ENCODE measurements at places on chromosomes 6 and 20.

DNA sequence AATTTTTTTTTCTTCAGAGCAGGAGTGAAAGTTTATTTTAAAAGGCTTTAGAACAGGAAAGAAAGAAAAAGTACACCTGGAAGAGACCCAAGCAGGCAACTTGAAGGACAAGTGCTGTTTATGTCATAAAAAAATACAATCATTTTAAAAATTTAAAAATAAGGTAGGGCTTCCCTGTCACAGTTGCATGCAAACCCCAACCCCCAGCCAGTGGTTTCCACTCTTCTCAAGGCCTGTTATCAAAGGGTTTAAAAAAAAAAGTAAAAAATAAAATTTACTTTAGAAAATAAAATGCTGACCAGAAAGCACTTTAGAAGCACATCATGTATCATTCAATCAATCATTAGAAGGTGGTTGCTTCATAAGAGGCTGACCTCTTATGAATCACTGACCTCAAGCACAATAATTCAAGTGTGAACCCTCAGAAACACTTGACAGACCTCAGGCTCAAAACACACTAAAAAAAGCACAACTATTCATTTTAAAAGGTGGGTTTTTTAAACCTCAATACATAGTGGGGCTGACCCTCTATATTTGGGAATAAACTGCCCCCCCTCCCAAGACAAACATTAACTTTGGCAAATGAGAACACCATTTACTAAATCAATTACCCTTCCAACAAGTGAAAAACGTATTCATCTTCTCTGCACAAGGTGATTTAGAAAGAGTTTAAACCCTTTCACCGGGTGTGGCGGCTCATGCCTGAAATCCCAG is 15.6 kb downstream of the ILRUN start:
- no peak for DNase-seq

DNA sequence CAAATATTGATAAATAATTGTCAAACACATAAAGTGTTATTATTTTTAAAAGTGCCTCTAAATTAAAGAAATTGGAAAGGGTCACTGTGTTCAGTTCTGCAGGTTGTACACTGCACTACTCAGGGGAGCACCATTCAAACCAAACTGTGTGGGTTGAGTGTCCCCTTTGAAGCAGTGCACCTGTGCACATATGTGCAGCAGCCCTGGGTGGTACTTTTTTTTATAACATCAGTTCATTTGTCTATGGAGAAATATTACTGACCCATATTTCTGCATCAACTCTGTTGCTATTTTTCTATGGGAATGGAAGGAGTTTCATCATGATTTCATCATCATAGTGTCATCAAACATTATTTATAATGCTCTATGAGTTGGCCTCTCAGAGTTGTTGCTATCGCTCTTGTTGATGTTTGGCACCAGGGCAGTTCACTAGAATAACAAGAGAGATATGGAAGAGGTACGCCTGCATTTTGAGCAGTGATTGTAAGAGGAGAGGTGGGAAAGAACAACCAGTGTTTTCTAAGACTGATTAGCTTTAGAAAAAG is 457.6 kb downstream of the TFAP2A start:
- no peak for DNase-seq

DNA sequence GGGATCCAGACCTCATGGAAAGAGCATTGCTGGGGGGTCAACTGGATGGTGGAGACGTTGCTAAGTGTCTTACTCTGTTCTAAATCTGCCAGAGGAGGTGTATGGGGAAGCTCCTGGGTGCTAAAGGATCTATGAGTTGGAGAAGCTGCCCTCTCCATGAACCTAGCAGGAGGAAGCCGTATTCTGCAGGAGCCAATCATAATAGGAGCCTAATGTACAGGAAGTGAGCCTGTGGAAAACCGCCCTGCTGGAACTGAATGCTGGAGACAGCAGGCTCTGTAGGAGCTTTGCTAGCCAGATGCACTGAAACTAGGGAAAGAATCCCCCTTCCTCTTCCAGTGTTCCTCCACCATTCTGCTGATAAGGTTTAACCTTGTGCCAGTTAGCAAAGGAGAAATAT is 10.9 kb downstream of the CASP8AP2 start:
- DNase-seq = no peak

DNA sequence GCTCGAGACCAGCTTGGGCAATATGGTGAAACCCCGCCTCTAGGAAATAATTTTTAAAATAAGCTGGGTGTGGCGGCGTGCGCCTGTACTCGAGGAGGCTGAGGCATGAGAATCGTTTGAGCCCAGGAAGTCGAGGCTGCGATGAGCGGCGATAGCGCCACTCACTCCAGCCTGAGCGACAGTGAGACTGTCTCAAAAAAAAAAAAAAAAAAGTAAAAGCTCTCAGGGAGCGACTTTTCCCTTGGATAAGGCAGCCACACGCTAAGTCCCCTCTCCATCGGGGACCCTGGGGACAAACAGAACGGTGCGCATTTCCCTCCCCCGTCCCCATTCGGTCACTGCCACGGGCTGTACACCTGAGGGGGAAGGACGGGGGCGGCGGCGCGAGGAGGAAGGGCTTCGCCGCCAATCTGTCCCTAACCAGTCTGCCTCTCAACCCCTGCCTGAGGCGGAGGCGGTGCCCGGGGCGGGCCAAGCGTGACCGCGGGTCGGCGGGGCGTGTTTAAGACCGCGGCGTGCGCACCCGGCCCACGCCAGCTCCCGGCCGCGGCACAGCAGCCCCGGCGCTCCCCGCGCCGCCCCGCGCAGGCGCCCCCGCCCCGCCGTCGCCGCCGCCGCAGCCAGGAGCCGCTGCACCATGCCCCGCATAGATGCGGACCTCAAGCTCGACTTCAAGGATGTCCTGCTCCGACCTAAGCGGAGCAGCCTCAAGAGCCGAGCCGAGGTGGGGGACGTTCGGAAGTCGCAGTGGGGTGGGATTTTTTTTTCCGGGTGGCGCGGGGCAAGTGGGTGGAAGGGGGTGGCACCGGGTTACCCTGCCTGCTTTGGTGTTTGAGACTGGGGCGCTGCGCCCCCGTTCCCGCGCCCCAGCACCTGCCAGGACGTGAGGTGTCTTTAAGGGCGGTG is at the start of gene GMPR:
Gene GMPR (plus strand): TSS at position 531 of the 906 bp plus-strand sequence. CDS start 107 bp downstream, at position 638.
- no peak for DNase-seq

DNA sequence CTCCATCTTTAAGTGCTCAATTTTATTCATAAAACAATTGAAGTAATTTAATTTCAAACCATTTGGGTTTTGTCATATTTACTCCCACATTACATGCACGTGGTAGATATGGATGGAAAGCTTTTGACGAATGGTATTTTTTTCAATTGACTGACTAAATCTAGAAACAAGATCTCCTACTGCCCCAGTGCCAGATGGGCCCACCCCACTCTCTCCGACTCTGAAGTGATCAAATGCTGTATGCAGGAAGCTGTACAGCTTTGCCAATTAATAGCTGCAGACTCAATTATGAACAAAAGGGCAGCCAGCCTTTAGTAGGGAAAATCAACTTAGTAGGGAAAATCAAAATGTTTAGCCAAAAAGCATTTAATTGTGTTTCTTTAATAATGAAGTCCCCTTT is 46.2 kb downstream of the PACRG start:
- DNase-seq = no peak

GRCh38 chr6:97427648-97428047 is 144.6 kb upstream of the MMS22L start:
- DNase-seq = no peak

- DNase-seq = no peak
Measured at GRCh38 chr6:146550911-146551310, 7.3 kb downstream of the RAB32 start.

DNA sequence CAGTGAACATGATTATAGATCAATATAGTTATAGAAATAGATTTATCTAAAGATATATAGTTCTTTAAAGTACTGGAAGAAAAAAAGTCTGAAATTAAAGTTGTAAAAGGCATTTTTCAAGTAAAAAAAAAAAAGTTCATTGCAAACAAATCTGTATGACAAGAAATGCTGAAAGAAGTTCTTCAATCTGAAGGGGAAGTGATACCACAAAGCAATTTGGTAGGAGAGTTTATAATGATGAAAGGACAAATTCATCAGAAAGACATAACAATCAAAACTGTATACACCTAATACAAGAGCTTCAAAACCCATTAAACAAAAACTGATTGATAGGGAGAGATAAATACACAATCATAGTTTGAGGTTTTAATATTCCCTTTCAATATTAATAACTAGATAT is 14.1 kb downstream of the HUS1B start:
- DNase-seq = no peak

DNA sequence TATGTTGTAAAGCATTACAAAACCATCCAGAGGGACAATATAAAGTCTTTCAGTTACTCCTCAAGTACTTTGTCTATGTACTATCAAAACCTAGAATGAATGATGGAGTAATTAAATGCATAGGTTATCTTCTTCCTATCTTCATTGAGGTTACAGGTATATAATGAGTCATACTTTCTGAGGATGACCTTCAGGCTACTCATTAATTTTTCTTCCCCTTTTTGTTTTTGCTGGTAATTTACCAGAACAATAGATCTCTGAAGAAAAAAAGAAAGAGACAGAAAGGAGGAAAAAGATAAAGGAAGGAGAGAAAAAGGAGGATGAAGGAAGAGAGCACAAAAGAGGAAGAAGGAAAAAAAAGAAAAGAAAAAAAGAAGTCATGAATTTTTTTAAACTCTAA is 398.4 kb downstream of the TBC1D32 start:
- no peak for DNase-seq

GRCh38 chr6:87110636-87111035 is 15.7 kb upstream of the CGA start:
- no peak for DNase-seq

DNA sequence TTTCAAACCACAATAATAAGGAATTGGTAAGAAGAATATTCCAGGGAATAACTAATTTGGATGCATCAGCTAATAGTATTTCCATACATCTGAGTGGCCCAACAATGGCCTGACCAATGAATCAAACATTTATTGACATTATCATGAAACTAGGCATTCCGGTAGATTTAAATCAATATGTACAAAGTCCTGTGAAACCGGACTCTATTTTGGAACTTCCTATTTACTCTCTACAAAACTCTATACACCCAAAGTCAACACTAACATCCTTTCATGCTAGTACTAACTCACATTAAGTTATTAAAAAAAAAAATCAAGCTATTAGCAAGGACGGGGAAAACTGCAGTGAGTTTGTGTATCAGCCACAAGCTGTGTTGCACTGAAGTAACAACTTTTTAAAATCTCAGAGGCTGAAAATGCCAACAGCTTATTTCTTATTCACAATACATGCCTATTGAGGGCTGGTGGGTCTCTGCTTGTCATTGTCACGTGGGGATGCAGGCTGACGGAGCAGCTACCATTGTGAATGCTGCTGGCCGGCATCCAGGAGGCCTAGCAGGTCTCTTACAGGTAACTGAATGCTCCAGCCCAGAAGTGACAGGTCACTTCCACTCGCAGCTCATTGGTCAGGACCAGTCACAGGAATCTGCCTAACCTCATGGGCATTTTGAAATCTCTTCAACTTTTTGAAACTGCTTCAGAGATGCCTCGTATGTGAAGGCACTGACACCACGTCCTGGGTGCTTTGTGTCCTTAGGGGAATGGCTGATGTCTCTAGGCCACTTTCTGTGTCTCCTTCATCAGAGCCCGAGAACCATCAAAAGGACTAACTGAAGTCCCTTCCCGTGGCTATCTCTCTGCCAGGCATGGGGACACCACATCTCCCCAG is 76.3 kb downstream of the SLC22A23 start:
- no peak for DNase-seq

GRCh38 chr20:52937591-52938100 is 34.5 kb upstream of the TSHZ2 start:
- no peak for DNase-seq

- DNase-seq = no peak
Measured at GRCh38 chr6:130229645-130230044, 6.9 kb upstream of the SAMD3 start.

DNA sequence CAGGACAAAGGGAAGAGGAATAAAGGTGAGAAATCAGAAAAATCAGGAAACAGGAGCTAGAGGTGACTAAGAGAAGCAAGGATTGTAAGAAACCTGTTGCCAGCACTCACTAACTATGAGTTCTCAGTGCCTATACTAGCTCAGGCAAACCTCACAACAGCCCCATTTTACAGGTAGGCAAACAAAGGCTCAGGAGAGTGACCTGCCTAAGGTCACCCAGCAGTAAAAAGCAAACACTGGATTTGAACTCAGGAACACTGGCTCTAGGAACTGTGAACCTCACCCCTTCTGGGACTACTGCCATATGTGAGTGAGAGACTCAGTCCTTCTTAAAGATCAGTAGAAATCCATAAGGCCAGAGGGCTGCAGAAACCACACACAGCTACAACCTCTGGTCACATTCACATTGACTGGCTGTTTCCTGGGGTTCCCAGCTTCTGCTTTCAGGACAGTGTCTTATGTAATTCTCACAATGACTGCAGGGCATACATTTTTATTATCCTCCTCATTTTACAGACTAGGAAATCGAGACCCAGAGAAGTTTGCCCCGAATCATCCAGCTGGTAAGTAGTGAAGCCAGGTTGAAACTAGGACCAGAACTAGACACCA is 80.7 kb upstream of the MAFB start:
- DNase-seq = no peak

- no peak for DNase-seq
Measured at GRCh38 chr6:127907960-127908640, 7.2 kb upstream of the THEMIS start.

DNA sequence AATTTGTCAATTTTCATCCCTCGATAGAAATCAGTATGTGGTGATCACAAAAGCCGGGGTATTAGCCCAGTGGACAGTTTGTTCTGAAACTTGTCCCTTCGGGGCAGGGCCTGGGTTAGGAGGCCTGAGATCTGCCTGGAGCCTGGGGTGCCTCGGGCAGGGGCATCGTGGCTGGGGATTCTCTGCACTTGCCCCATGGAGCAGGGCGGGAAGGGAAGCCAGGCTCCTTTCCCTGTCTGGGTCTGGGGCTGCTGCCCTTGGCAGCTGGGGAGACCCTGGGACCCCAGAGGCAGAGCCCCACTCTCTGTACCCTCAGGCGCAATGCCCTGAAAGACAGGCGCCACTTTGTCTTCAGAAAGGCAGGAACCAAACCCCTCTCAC is 27.4 kb downstream of the NTSR1 start:
- DNase-seq = no peak

- DNase-seq = no peak
Measured at GRCh38 chr20:18465536-18466200, 1.2 kb downstream of the DZANK1 start.

DNA sequence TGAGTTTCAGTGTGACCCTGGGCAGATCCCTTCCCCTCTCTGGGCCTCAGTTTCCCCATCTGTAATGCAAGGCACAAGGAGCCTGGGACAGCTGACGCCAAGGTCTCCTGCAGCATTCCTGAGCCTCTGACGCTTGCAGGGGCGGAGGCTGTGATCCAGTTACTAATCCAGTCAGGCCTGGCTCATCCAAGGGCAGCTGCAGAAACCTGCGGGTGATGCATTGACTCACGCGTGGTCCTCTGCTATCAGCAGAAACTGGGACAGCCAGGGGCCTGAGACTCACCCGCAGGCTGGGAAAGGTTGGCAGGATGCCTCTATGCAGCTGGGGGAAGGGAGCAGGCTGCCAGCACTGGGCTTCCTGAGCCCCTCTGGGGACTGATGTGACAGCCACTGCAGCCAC is 65.0 kb upstream of the SIRPA start:
- DNase-seq = no peak

DNA sequence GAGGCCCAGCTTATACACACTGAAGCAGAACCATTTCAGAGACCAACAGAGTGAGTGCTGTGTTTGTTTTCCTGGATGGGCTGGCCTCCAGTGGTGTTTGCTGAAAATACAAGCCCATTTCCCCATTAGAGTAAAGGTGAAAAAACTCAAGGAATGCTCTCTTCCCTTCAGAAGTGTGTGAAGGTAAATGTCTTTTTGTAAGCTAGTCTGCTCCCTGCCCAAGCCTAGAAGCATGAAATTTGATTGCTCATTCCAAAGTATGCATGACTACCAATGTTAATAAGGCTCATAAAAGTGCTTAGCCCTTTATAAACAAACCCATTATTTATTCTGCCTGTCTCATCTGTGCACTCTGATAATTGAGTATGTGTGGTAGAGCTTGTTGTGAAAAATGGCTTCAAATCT is 59.1 kb downstream of the ADGRF1 start:
- DNase-seq = no peak
